Brain (organoid and tissue), 16 donors: ENCODE measurements at places on chromosomes 1 and 21.
A peak's percentile ranks its signal among the peaks of the same experiment; 100 is the strongest.

DNA sequence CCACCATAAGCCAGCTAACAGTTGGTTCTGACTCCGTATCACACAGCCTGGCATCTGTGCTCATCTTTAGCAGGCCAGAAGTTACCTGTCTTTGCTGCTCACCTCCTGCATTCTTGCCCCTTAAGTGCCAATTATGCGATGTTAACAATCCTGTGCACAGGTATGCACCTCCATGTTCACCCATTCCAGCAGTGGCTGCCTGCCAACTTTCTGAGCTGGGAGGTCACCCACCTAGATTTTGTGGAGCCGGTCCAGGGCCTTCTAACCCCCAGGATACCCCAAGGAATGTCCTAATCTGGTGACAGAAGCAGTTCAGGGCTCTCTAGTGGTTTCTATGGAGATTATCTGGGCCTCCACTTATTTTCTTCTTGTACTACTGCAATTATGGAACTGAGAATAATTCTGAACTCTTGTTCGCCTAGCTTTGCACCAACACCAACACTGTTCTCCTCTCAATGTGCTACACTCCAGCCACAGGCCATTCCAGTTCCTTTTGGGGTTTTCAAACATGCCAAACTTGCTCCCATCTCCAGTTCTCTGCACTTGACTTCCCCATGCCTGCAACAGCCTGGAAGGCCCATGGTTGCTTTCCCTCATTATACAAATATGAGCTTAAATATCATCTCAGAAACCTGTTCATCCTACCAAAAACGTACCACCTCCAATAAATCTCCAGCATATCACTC lies 9.0 kb downstream of the BCAR3 start:
- no peak for DNase-seq

DNA sequence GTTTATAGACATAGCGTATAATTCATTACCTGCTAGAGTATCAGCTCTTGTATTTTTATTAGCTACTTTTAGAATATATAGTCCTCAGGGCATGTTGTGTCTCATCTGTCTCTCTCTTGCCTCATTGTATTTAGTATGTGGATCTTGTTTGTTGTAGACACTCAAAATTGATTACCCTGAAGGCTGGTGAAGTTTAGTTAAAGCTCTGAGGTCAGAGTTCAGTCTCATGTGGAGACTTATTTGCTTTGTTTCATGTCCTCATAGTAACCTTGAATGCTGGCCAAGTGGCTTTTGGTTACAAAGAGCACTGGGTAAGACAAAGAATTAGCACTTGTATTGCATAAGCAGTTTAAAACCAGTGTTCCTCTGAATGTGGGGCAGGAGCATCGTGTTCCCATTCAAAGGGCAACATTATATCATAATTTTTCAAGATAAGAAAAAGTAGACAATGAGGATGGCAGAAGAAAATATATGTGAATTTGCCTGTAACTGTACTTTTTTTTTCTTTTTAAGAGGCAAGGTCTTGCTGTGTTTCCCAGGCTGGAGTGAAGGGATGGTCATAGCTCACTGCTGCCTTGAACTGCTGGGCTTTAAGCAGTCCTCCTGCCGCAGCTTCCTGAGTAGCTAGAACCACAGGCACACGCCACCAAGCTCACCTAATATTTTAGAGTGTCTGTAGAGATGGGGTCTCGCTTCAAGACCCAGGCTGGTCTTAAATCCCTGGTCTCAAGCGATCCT lies 17.4 kb downstream of the CNST start:
- DNase-seq, result no peak

GRCh38 chr1:19708567-19709110 lies 44.0 kb downstream of the HTR6 start:
- no peak for DNase-seq

DNA sequence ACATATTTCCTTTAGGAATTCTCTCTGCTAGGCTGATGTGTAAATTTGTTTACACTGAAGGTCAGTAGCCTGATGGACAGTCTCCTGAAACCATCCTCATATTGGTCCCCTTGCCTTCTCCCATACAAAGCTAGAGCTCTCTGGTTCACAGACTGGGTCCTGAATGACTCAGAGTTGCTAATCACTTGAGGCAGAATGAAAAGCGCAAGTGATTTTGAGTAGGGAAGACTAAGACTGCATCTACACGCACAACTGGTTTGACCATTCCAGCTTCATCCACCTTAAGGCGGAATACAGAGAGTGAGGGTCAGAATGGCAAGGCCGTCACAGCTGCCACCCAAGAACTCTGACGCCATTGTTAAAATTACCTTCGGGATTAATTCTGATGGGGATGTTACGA lies 70.2 kb upstream of the KIF26B start:
- DNase-seq, result no peak

DNA sequence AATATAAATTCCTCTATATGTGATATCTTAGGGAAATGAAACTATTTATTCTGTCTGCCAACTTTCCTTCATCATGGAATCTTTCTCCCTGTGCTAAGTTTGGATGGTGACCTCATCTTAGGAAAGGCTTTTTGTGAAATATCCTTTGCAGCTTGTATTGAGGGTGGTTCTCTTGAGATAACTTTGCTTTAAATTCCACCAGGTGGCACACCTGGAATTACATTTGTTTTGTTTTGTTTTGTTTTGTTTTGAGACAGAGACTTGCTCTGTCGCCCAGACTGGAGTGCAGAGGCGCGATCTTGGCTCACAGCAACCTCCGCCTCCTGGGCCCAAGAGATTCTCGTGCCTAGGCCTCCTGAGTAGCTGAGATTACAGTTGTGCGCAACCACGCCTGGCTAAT lies 7.6 kb upstream of the CD1A start:
- DNase-seq, result peak; percentile 21

DNA sequence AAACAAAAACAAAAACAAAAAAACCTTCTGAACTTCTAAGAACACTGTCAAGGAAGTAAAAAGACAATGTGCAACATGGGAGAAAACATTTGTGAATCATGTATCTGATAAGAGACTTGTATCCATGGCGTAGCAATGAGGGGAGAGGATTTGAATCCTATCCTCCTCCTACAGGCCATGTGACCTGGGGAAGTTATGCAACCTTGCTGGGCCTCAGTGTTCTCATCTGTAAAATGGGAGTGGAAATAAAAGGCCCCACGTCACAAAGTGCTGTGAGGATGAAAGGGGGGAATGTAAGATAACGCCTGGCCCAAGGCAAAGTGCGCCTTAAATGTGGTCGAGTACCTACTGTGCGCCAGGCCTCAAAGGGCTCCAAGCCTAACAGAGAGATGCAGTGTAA lies 83.7 kb downstream of the DISP3 start:
- DNase-seq, result no peak

DNA sequence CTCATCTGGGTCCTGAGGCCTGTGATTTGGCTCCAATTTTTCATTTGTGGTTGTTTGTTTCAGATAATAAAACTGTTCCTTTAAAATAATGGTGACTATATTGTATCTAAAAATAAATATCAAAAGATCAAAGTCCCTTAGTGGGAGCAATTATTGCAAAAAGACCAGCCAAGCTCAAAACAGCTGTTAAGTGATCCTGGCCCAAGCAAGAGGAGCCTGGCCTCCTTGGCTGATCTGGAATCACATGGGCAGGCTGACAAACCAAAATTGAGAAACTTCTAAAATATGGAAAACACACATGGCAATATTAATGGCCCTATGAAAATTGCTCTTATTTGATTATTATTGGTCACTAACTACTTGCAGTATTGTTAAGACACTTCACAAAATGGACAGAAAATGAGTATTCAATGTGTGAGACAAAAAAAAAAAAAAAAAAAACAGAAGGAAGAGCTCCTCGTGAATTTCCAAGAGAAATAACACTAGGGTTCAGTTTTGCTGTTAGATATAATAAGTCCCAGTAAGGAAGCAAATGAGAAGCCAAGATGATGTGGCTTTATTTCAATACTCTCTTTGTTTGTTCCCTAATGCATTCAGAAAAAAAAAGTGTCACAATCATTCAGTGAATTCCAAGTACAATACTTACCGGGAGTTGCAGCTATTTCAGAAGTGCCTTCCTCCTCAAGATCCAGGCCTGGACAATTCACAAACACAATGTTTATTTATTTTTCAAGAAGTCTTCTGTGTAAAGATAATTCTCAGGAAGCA lies 105.1 kb downstream of the SEC16B start:
- peak; percentile 5 for DNase-seq
